Mammary microvascular endothelial cell (primary cell): ENCODE measurements at places on chromosomes 4 and X. TPM values are rescaled to one million over a fixed set of nuclear protein-coding genes. Genes with fewer than 3 reads are reported as not detected.

Gene OTC
- not detected in 2 replicates for total RNA-seq

Gene GAGE13
- total RNA-seq: not detected in 2 replicates

Gene SPATA4
- total RNA-seq: not detected in 2 replicates

Gene UGT2B15
- total RNA-seq: not detected in 2 replicates

Gene CENPI
- total RNA-seq: 17.7 and 24.8 TPM in 2 replicates

Gene ACE2
- total RNA-seq: not detected in 2 replicates

Gene ZCCHC18
- total RNA-seq: 1.5 and 14.5 TPM in 2 replicates
